ENCODE measurements at places on chromosomes 6 and 20.

DNA sequence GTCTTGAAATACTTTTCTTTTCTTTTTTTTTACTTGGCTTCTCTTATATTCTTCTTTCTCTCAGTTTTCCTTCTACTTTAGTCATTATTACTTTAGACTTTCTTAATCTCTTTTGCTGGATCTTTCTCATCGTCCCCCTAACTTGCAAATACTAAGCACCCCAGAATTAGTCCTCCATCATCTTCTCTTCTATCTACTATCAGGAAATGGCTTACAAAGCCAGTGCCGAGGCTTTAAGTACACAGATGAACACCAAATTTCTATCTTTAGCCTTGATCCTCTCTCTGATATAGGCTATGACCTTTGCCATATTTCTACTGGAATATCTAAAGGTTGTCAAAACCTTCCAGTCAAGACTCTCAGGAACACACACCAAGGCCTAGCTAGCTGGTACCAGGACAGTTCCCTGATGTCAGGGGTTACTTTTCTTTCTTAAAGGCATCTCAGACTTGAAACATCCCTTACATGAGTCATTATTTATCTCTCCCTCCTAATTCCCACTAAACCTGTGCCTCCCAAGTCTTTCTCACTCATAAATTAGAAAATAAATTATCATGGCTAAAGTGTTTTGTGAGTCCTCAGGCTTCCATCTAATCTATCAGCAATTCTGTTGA lies 278.6 kb upstream of the TCF21 start:
- DNase-seq, result peak; percentile 55

DNA sequence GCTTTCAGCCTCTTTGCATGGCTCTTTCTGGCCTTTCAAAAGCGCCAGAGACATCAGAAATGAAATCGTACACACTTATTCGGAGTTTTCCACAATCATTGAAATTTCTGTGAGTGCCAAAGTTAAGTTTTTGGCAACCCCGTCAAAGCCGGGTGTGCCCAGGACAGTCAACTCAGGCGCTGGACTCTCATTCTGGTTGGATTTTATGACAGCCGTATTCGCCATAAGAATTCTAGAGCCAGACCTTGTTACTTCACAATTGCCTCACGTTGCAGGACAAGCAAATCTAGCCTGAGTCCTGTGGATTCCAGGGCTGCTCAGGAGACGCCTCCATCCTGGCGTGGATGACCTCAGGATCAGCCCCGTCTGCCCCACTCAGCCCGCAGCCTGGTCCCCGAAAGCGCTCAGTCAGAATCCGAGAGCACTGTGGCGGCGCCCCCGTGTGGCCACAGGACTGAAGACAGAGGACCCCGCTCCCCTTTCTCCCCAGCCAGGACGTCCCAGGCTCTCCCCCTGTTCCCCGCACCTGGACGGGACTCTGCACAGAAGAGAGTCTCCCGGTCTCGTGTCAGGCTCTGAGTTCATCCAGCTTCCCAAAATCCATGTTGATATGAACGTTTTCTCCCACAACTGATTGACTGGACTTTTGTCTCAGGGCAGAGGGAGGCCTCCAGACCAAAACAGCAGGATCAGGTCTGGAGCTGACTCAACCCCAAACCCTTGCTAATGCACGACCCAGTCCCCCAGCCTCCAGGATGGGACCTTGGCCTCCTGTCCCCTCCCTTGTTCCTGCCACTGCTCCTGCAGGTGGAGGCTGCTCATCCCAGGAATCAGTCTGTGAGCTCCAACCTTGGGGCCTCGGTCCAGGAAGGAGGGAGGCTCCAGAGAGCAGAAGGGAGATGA lies 38.2 kb downstream of the MICA start:
- peak; percentile 62 for DNase-seq

- no peak for DNase-seq
These were observed 104.6 kb downstream of the HMGCLL1 start for GRCh38 chr6:55474382-55474781.

GRCh38 chr6:66336176-66336575 lies 629.1 kb upstream of the EYS start:
- DNase-seq, result no peak

DNA sequence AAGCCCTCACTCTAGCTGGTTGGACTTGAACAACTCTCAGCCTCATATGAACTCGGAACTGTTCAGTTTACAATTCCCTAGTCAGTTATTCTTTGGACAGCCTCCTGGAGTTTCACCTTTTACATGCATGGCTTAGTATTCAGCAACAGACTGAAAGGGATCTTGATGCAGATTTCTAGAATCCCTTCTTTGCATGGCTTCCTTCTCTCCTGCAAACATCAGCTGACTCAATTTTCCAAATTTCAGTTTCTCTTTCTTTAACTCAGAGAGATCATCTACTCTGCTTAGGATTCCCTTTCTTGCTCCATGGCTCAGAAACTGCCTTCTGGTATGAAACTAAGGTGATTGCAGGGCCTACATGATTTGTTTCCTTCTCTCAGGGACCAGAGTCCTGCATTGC lies 99.6 kb downstream of the CEP57L1 start:
- no peak for DNase-seq

- DNase-seq, result no peak
These were observed 165.0 kb upstream of the RNF217 start for GRCh38 chr6:124797224-124797623.

DNA sequence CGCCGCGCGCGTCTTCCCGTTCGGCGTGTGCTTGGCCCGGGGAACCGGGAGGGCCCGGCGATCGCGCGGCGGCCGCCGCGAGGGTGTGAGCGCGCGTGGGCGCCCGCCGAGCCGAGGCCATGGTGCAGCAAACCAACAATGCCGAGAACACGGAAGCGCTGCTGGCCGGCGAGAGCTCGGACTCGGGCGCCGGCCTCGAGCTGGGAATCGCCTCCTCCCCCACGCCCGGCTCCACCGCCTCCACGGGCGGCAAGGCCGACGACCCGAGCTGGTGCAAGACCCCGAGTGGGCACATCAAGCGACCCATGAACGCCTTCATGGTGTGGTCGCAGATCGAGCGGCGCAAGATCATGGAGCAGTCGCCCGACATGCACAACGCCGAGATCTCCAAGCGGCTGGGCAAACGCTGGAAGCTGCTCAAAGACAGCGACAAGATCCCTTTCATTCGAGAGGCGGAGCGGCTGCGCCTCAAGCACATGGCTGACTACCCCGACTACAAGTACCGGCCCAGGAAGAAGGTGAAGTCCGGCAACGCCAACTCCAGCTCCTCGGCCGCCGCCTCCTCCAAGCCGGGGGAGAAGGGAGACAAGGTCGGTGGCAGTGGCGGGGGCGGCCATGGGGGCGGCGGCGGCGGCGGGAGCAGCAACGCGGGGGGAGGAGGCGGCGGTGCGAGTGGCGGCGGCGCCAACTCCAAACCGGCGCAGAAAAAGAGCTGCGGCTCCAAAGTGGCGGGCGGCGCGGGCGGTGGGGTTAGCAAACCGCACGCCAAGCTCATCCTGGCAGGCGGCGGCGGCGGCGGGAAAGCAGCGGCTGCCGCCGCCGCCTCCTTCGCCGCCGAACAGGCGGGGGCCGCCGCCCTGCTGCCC lies 1.1 kb downstream of the SOX4 start:
- peak; percentile 71 for DNase-seq

DNA sequence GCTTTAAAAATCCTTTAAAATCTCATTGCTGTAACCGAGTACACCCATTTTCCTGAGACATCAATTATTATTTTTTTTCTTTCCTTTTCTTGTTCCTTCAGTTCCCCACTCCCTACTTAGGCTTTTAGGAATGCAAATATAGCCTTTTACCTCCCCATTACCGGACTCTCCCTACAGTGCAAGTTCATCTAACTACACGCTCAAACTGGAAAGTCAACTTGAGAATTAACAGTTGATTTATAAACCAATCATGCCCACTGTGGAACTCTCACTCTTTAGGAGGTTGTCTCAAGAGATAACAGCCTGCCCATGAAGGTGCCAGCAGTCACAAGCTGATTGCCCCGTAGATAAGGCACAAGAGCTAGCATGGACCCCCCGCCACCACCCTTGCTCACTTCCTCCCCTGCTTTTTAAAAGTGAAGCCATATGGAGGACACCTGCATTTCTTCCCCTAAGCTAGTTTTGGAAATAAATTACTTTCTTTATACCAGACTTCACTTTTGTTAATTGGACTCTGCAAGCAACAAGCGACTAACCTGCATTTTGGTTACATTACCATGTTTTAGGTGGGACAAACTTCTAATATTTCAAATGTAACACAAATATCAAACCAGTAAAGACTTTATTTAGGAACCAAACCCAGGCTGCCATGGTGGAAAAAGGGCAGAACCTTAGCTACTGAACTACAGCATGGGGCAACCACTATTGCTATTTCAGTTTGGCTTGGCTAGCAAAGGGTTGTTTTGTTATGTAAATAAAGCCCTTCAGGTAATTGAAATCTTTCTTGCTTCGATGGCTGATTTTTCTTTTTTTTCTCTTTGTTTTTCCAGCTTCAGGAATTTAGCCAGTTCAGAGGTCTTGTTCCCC lies 34.9 kb downstream of the UBD start:
- no peak for DNase-seq

DNA sequence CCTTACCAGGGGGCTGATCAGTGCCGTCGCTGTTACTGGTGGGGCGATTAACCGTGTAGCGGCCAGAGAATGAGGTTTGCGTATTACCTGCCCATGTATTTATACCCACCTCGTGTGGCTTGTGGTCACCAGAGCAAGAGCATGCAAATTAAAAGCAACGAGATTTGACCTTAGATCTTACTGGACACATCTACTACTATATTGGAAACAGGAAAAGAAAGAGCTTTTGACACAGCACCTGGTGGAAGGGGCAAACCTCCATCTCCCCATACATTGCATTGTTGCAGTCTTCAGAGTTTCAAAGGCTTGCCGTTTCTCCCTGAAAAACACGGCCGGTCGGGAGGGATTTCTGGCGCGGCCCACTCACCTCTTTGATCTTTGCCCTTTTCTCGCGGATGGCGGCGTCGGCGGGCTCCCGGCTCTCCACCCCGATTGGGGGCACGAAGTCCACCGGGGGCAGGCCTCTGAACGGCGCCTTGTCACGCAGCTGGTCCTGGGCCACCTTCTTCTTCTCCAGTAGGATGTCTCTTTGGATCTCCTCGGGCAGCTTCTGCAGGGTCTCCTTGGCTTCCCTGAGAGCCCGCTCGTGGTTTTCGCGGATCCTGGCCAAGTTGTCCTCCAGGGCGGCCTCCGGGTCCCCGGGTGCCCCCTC lies 1.3 kb downstream of the MAN1A1 start:
- no peak for DNase-seq

DNA sequence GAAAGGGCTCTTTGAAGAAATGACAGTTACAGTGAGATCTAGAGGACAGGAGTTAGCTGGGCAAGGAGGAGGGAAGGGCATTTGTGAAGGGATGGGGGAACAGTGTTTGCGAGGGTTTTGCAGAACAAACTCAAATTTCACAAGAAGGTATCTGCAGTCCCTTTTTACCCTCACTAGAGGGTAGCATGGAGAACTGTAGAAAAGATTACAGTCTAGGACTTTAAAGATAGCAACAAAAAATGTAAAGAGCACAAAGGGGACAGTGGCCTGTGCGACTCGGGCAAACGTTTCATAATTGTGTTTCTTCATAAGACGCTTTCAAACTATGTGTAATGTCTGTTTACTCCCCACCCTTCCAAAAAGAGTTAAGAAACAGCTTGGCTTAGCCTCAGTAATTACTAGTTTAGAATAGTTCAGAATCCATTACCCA lies 21.2 kb upstream of the ASXL1 start:
- DNase-seq, result peak; percentile 59

DNA sequence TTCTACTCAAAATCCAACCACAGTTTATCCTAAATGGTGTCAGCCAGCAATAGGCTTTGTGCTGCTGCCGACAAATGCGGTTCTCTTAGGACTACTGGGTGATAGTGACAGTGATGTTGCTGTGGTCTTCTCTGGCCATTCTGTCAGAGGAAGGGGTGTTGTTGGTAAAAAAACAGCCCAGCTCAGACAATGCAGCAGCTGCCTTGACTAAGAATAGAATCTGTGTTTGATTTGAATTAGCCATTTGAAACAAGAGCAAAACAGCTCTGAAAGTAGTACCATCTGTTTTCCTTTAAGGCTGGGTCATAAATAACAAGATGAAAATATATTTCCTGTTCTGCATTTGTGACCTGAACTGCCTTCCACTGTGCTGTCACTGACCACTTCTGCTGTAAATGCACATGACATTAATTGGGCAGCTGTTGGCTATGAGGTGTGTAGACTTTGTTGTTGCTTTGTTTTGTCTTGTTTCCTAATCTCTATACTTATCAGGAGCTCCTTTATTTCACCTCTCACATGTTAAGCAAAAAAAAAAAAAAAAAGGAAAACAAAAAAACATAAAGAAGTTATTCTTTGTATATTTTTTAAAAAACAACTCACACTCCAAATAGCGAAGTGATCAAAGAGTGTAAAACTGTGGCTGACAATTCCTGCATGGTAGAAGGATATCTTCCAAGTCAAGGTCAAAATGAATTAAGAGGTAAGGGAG lies 497.8 kb upstream of the ARID1B start:
- DNase-seq, result no peak

DNA sequence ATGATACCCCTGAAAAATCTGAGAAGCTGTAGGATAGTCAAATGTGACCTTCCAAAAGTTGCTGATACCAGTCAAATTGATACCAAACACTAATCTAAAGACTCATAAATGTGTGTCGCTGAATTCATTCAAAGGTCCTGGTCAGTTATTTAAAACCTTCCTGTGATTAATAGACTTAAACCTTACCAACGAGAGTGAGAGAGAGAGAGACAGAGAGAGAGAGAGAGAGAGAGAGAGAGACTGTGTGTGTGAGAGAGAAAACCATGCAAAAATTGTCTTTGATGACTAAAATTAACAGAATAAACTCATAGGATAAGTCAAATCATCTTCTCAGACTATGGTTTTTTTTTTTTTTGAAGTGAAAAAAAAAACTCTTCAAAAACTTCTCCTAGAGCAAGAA lies 370.9 kb upstream of the HS3ST5 start:
- no peak for DNase-seq

DNA sequence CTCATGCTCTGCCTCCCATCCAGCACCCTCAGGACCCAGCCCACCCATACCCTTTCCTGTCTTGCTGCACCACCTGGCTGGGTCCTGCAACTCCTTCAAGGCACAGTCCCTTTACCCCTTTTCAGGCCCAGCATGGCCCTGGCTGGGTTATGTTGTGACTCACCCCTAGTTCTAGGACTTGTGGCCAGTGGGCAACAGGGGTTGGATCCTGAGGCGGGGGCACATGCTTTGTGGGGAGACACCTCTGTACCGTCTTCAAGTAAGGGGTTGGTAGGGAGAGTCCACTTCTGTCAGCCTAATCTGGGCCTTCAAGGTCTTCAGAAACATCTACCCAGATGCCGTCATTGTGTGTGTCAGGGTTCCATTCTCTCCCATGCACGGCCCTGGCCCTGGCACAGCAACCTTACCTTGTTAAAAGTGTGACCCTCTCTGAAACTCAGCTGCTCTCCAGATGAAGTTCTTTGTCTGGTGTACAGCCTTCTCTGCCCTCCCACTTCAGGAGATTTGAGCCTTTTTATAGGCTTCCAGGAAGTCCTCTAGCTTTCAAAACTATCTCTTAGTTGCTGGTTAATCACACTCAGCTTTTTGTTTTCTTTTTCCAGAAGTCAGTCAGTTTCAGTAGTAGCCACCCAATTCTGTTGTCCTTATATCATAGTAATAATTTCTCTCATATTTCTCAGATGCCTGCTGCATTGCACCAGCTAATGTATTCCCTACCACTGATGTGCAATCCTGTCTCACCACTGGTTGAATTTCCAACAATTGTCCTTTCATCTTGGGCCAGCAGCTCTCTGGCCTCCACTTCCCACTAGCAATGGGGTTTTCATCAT lies 107.3 kb downstream of the NRN1 start:
- DNase-seq, result no peak

GRCh38 chr20:32037929-32038328 lies 14.1 kb upstream of the HCK start:
- peak; percentile 49 for DNase-seq

GRCh38 chr6:11428371-11428770 lies 109.2 kb upstream of the TMEM170B start:
- no peak for DNase-seq

All from fibroblast of pulmonary artery (primary cell).